ENCODE measurements at places on chromosomes 13 and 19. TPM values are rescaled to one million over a fixed set of nuclear protein-coding genes. Genes with fewer than 3 reads are reported as not detected.
A peak's percentile ranks its signal among the peaks of the same experiment; 100 is the strongest.

Gene PNMA8B
- total RNA-seq = 0.05 TPM

- peak; percentile 54 for DNase-seq
These were observed 14.6 kb downstream of the PLD3 start for GRCh38 chr19:40363069-40363468.

DNA sequence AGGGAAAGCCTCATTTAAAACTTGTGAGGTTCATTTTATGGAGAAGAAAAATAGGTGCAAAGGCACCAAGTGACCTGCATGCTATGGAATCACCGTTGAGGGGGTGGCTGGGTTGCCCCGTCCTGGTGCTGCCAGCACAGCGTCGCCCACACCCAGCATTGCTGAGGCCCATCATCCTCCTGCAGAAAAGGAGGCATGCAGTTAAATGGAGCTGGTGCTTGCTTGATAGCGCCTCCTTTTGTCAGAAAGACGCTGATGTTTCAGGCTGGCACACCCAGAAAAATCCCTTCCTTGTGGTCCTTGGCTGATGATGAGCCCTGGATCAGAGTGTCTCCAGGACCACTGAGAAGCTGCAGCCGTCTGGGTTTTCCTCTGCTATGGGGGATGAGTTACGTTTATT is 36.9 kb downstream of the DHRS12 start:
- DNase-seq = no peak

DNA sequence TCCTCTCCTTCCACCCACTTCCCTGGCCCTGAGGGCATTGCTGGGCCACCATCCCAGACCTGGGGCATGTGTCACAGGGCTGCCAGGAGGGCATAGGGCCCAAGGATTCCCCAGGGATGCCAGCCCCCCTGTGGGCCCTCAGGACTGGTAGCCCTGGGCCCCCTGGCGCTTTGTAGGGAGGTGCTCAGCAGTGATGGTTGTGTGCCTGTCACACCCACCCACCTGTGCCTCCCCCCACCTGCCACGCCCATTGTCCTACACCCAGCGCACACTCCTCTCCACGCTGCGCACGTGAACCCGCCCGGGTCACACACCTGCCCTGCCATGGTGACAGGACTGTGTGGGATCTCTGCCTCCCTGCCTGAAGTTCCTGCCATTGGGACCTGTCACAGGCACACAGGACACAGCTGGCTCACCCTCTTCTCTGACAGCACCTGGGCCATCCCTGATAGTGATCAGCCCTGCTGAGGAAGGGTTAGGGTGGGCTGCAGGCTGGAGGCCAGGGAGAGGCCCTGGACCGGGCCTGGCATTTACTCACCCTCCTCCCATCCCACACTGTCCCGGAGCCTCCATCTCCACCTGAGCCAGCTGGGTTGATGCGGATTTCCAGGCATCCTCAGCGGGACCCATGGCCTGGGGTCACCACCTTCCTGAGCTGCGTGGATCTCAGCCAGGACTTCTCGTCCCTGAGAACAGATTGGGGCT is 23.9 kb downstream of the WTIP start:
- DNase-seq = no peak

GRCh38 chr13:50995854-50996253 is 86.3 kb downstream of the RNASEH2B start:
- no peak for DNase-seq

DNA sequence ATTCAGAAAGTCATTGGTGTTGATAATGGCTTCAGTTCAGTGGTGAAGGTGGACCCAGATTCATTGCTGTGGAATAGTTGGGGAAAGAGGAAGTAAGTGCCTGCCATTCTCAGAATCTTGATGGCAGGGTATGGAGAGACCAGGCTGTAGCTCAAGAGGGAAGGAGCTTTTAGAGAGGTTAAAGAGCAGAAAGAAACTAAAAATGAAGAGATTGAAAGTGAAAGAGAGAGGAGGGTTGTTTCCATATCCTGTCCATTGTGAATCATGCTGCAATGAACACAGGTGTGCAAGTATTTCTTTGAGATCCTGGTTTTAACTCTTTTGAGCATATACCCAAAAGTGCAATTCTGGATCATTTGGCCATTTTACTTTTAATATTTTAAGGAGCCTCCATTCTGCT is 12.5 kb downstream of the GJB6 start:
- no peak for DNase-seq

GRCh38 chr19:32717496-32717895 is 2.1 kb upstream of the TDRD12 start:
- no peak for DNase-seq
